ENCODE measurements at places on chromosomes 11 and 22. TPM values are rescaled to one million over a fixed set of nuclear protein-coding genes. Genes with fewer than 3 reads are reported as not detected.

The MAJIN gene
- 0.92 TPM for polyA plus RNA-seq

The TMEM134 gene
- 44.0 TPM for polyA plus RNA-seq

DNA sequence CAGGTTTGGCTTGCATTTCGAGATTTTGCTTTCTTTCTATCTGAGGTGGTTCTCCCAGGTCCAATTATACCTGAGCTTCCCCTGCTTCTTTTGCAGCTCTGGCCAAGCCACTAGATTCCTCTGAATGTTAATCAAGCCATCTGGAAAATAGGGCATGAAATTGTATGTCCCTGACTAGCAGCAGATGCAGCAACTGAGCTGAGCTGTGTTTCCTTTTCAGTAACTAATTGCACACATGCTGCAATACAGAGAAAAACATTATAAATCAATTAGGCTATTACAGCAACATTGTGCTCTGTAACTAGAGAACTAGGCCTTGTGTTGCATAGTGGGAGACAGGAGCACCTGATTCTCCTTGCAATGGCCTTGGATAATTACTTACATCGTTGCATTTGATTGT, 408.3 kb downstream of the ETS1 start:
- no peak for DNase-seq

GRCh38 chr11:120998581-120998980, 25.3 kb upstream of the TBCEL start:
- DNase-seq = no peak

DNA sequence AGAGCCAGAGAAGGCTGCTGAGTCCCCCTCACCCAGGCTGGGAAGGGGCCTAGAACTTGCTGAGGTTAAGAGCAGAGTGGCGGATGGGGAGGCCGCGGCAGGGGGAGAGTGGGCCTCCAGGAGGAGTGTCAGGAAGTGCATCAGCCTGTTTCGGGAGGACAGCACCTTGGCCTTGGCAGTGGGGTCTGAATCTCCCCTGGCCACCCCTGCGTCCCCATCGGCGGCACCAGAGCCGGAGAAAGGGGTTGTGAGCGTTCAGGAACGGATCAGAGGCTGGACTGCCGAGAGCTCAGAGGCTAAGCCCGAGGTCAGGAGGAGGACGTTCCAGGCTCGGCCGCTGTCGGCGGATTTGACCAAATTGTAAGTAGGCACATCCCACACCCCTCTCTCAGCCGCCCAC, 76.7 kb downstream of the KIAA1671 start:
- DNase-seq = no peak

GRCh38 chr11:33151399-33151798, 9.9 kb downstream of the CSTF3 start:
- no peak for DNase-seq

- DNase-seq = no peak
Observed at GRCh38 chr11:19816040-19816439, 103.4 kb downstream of the NAV2 start.

Data from left renal pelvis (tissue), 4 donors.